ENCODE measurements at places on chromosomes 1 and 21. TPM values are rescaled to one million over a fixed set of nuclear protein-coding genes. Genes with fewer than 3 reads are reported as not detected.
A peak's percentile ranks its signal among the peaks of the same experiment; 100 is the strongest.

DNA sequence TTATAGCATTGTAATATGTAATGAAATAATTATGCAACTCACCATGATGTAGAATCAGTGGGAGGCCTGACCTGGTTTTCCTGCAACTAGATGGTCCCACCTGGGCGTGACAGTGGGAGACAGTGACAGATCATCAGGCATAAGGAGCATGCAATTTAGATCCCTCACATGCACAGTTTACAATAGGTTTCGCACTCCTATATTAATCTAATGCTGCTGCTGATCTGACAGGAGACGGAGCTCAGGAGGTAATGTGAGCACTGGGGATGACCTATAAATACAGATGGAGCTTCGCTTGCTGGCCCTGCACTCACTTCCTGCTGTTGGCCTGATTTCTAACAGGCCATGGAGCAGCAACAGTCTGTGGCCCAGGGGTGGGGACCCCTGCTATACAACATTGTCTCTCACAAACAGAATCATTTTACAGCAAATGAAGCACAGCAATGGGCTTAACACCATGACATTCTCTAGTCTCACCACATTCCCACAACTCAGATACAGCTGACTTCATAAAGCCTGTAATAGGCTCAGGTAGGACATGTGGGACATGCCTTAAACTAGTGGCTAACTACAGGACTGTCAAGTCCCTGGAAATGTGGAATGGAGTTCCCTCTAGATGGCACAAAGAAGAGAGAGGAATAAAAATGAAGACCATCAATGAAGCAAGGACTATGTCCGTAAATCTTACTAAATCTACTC is 40.7 kb upstream of the SLC5A9 start:
- no peak overlapping the region for H3K27ac ChIP-seq
- no peak overlapping the region for H3K4me3 ChIP-seq
- H3K27me3 ChIP-seq = peaks cover 17% of the 10 kb centered on the region
- no peak for DNase-seq
- no peaks in the 10 kb centered on the region for H3K4me1 ChIP-seq
- no peaks in the 10 kb centered on the region for H3K36me3 ChIP-seq

- no peaks in the 10 kb centered on the region for H3K27me3 ChIP-seq
- H3K27ac ChIP-seq = no peak overlapping the region
- no peak for DNase-seq
- no peaks in the 10 kb centered on the region for H3K36me3 ChIP-seq
Measured at GRCh38 chr1:4595341-4596225, 58.8 kb upstream of the AJAP1 start.

DNA sequence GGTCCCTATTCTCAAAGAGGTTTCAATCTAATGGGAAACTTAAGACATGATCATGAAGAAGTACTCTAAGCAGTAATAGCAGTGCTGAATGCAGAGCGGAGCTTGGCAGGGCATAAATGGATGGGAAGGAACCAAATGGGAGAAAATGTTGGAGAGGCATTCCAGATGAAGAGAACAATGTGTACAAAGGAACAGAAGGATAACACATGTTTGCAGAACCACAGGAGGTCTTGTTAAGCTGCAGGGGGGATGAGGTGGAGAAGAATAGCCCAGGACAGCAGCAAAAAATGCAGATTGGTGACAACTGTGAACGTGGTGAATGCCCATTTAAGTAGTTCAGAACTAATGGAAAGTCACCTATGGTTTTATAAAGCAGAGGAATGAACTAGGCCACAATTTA is 99.1 kb downstream of the ASTN1 start:
- no peak overlapping the region for H3K27ac ChIP-seq
- DNase-seq = no peak
- peaks cover 13% of the 10 kb centered on the region for H3K27me3 ChIP-seq
- no peaks in the 10 kb centered on the region for H3K36me3 ChIP-seq
- no peaks in the 10 kb centered on the region for H3K4me1 ChIP-seq

GRCh38 chr21:42708107-42708506 is 54.7 kb downstream of the PDE9A start:
- H3K27me3 ChIP-seq = no peaks in the 10 kb centered on the region
- H3K36me3 ChIP-seq = no peaks in the 10 kb centered on the region
- no peak overlapping the region for H3K4me3 ChIP-seq
- H3K27ac ChIP-seq = no peak overlapping the region

DNA sequence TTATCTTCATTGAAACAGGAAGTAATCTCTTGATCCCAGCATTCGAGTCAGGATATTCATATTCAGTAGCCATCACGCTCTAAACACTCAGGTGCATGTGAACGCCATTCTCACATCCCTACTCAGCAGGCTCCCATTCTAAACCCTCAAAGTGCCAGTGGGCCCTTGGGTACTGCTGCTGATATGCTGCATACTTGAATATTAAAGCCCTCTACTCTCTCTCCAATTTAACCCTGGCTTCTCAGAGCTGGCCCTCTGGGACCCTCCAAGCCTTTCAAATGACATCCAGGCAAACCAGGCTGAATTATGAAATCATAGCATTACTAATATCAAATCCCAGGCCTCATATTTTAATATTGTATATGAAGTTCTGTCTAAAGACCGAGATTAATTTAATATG is 468.2 kb downstream of the NUF2 start:
- DNase-seq = no peak
- H3K36me3 ChIP-seq = no peaks in the 10 kb centered on the region
- no peak overlapping the region for H3K27ac ChIP-seq

DNA sequence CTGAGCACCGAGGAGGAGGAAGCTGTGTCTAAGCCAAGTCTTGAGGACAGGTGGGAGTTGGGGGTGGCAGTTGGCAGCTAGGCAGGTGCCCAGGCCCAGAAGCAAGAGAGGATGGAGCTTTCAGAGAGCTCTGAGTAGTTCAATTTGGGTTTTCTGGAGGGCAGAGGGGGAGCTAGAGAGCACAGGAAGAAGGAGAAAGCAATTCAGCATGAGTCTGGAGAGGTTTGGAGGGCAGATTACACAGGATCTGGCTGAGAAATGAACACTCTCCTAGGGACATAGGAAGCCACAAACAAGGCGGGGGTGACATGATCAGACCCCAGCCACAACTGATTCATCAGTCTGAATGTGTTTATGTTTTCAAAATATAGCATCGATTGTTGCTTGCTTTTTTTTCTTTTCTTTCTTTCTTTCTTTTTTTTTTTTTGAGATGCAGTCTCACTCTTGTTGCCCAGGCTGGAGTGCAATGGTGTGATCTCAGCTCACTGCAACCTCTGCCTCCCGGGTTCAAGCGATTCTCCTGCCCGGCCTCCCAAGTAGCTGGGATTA is 23.8 kb downstream of the PTPRF start:
- H3K36me3 ChIP-seq = peaks cover 63% of the 10 kb centered on the region
- H3K27ac ChIP-seq = peak overlapping the region; percentile 13
- H3K4me1 ChIP-seq = peaks cover 20% of the 10 kb centered on the region

DNA sequence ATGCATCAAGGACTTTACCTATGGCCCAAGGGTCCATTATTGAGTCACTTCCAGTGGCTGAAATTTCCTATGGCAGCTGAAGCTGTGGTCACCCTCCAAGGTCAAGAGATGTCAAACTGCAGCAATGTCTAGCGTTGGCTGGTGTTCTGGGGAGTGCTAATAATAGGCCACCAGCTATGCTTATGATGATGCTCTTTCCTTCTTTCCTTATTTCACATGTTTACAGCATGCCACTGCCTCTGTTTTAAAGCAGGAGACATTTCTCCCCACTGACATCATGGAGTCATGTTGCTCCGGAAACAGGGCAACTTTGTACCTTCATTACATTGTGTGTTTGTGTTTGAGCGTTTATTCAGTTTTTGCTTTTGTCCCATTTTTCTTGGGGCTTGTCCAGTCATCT is 62.6 kb upstream of the CYYR1 start:
- H3K27ac ChIP-seq = no peak overlapping the region
- no peaks in the 10 kb centered on the region for H3K36me3 ChIP-seq
- DNase-seq = no peak
- no peak overlapping the region for H3K4me3 ChIP-seq
- no peaks in the 10 kb centered on the region for H3K4me1 ChIP-seq

DNA sequence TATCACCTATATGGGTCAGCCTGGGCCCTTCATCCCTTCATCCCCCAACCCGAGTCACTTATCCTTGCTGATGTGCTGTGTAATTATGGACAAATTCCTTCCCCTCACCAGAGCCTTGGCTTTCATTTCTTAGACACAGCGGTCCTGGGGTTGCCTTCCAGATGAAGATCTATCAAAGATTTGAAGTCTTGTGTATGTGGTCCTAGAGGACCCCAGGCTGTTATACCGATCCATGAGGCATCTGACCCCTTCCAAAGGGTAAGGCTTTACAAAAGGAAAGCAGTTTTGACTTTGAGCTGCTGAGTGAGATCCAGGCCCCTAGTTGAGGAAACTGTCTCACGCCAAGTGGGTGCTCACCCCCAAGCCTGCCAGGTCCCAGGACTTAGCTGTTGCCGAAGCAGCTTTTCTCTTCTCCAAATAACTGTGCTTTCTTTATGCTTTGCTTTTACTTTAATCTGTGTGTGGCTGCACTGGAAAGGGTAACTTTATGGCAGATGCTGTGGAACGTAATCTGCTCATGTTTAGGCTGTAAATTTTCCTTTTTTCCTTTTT is 37.6 kb downstream of the MAN1C1 start:
- H3K4me1 ChIP-seq = no peaks in the 10 kb centered on the region
- peaks cover 1% of the 10 kb centered on the region for H3K27me3 ChIP-seq
- H3K4me3 ChIP-seq = no peak overlapping the region
- DNase-seq = no peak

- DNase-seq = no peak
- no peak overlapping the region for H3K4me3 ChIP-seq
- H3K4me1 ChIP-seq = peaks cover 14% of the 10 kb centered on the region
- H3K27me3 ChIP-seq = no peaks in the 10 kb centered on the region
Measured at GRCh38 chr1:164560556-164560955, 1.6 kb downstream of the PBX1 start.

GRCh38 chr1:78339490-78339889 is 151.3 kb upstream of the PTGFR start:
- H3K27ac ChIP-seq = no peak overlapping the region
- peaks cover 24% of the 10 kb centered on the region for H3K4me1 ChIP-seq
- H3K36me3 ChIP-seq = no peaks in the 10 kb centered on the region
- no peak overlapping the region for H3K4me3 ChIP-seq
- no peak for DNase-seq

DNA sequence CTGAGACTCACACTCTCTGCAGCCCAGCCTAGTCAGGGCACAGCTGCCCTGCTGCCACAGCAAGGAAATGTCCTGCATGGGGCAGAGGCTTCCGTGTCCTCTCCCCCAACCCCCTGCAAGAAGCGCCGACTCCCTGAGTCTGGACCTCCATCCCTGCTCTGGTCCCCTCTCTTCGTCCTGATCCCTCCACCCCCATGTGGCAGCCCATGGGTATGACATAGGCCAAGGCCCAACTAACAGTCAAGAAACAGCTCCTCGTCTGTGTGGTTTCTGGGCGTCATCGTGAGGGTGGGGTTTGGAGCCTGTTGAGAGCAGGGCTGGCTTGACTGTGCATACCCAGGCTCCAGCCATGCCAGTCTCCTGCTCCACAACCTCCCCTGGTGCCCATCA is 19.5 kb downstream of the FAAH start:
- H3K27me3 ChIP-seq = no peaks in the 10 kb centered on the region
- H3K4me3 ChIP-seq = no peak overlapping the region

- H3K27ac ChIP-seq = no peak overlapping the region
- H3K4me3 ChIP-seq = no peak overlapping the region
- H3K4me1 ChIP-seq = peaks cover 46% of the 10 kb centered on the region
Measured at GRCh38 chr21:35222021-35222420, 172.9 kb upstream of the RUNX1 start.

GRCh38 chr1:19557609-19558051 is 72.3 kb upstream of the CAPZB start:
- DNase-seq = no peak
- no peaks in the 10 kb centered on the region for H3K27me3 ChIP-seq
- peaks cover 5% of the 10 kb centered on the region for H3K4me1 ChIP-seq
- H3K27ac ChIP-seq = no peak overlapping the region

DNA sequence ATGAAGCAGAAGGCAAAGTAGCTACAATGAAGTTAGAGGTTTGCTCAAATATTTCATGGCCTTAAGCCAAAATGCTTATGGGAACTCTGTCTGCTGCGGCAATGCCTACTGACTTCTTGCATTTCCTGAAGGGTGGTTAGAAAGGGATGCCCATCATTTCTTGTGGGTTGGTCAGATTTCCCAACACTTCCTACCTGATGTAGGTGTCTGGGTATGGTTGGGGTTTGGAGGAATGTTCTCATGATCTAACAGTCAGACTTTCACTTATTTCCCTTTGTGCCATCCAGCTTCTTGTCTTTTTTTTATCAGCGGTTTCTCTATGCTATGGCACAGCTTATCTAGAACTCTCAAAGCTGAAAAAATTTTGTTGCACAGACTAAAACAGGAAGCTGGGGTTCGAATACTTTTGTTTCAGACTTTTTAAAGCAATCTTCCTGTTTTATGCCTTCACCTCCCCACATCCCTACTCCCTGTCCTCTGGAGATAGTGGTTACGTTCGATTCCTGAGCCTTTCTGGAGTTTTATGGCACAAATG is 307.7 kb downstream of the USP25 start:
- H3K36me3 ChIP-seq = no peaks in the 10 kb centered on the region
- no peak overlapping the region for H3K4me3 ChIP-seq
- DNase-seq = no peak
- H3K4me1 ChIP-seq = no peaks in the 10 kb centered on the region

GRCh38 chr1:165845992-165846748 is 18.8 kb downstream of the UCK2 start:
- peaks cover 17% of the 10 kb centered on the region for H3K4me1 ChIP-seq
- no peaks in the 10 kb centered on the region for H3K27me3 ChIP-seq
- H3K27ac ChIP-seq = no peak overlapping the region

GRCh38 chr21:46100020-46100419 is 2.1 kb downstream of the COL6A2 start:
- H3K27me3 ChIP-seq = no peaks in the 10 kb centered on the region
- H3K4me1 ChIP-seq = peaks cover 6% of the 10 kb centered on the region
- H3K4me3 ChIP-seq = no peak overlapping the region
- DNase-seq = no peak
- no peak overlapping the region for H3K27ac ChIP-seq
- H3K36me3 ChIP-seq = no peaks in the 10 kb centered on the region

C4BPB gene
- total RNA-seq = not detected

XCL2 gene
- total RNA-seq = not detected

AMY2A gene
- total RNA-seq = 0.42 TPM

KRTAP21-1 gene
- total RNA-seq = not detected

PYHIN1 gene
- not detected for total RNA-seq
